ENCODE measurements at places on chromosomes 16 and 17.
A peak's percentile ranks its signal among the peaks of the same experiment; 100 is the strongest.

GRCh38 chr17:7843257-7843535 is 9.2 kb downstream of the KDM6B start:
- DNase-seq, result peak; percentile 76

- DNase-seq, result no peak
These were observed 5.0 kb downstream of the CYBC1 start for GRCh38 chr17:82445542-82445941.

DNA sequence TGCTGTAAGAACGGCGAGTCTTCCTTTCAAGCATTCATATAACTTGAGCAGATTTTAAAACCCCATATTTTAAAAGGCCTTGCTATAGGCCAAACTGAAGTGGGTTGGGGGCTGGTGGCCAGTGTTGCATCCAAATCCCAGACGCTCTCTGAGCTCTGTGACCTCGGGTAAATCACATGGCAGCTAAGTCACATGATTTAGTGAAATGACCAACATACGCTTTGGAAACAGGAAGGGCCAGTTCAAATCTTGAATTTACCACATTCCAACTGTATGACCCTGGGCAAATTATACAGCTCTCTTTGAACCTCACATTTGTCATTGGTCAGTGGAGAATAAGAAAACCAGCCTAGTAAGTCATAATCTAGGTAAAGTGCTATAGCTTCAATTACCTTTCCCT is 519.3 kb downstream of the HAPSTR1 start:
- no peak for DNase-seq

DNA sequence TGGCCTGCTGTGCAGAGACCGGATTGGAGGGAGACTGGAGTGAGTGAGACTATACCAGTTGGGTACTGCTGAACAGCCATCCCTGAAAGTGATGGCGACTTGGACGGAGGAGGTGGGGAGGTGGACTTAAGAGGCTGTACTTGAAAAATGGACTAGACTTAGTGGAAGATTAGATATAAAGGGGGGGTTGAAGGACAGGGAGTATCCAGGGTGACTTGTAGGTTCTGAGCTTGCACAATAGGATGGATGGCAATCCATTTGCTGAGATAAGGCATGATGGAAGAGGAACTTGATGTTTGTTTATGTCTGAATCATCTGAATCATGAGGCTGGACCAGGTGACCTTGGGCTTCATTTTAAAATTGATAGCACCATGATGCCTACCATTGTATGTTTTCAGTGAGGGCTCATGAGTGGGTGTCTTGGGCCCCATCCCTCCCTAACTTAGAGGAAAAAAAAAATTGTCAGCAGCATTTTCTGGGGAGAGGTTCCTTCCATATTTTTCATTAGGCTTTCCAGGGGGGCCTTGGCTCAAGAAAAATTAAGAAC is 41.2 kb downstream of the PRKCA start:
- DNase-seq, result no peak

DNA sequence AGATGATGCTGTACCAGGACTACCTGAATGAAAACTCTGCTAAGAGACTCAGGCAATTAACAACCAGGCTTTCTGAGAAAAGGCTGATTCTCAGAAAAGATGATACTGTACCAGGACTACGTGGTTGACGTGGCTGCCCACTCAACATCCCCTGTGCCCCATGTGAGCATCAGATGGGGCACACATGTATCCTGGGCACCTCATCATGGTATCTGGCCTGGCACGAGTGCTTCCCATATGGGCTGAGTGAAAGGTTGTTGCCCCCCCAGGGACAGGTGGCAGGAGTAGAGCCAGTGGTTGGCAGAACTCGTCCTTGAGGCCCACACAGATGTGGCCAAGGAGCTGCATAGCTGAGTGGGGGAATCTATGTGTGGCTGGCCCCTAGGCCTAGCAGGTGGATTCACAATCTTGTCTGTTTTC is 3.5 kb upstream of the CES4A start:
- DNase-seq, result no peak

DNA sequence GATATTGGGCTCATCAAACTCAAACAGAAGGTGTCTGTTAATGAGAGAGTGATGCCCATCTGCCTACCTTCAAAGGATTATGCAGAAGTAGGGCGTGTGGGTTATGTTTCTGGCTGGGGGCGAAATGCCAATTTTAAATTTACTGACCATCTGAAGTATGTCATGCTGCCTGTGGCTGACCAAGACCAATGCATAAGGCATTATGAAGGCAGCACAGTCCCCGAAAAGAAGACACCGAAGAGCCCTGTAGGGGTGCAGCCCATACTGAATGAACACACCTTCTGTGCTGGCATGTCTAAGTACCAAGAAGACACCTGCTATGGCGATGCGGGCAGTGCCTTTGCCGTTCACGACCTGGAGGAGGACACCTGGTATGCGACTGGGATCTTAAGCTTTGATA is 2.6 kb upstream of the HPR start:
- no peak for DNase-seq

- DNase-seq, result peak; percentile 70
These were observed at the start of gene PIK3R5 for GRCh38 chr17:8965394-8966168. PIK3R5 (minus strand) TSS chr17:8965707; CDS start chr17:8911494, 54,213 bp downstream.

DNA sequence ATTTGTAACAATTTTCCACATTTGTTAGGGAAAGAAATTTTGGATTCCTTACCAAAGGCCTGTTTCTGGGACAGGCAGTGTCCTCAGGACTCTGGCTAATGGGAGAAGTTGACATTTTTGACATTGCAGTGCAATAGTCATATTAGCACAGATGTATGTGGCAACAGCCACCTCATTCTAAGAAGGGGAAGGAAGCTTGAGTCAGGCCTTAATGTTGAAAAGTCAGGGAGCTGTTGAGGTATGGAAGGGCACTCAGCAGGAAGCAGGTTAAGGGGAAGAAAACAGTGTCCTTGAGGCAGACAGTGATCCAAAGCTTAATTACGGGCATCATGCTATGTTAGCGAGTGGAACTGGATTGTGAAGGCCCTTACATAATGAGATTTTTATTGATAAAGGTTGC is 20.9 kb downstream of the AKTIP start:
- no peak for DNase-seq

GRCh38 chr16:50684823-50685461 is 3.8 kb upstream of the SNX20 start:
- DNase-seq, result no peak

DNA sequence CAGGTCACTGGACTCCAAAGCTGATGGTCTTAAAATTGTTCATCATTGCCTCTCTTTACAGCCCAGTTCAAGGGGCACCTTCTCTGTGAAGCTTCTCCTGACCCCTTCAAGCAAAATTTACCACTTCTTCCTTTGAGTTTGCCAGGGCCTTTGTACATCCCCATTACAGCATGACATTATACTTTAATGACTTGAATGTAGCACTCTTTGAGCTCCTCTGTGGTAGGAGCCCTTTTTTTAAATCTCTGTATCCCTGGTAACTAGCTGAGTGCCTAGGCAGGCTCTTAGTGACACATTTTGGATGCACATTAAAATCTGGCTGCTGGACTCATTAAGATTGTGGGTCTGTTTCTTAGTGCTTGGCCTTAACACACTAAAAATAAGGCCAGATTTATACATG is 412.1 kb downstream of the CA10 start:
- no peak for DNase-seq

DNA sequence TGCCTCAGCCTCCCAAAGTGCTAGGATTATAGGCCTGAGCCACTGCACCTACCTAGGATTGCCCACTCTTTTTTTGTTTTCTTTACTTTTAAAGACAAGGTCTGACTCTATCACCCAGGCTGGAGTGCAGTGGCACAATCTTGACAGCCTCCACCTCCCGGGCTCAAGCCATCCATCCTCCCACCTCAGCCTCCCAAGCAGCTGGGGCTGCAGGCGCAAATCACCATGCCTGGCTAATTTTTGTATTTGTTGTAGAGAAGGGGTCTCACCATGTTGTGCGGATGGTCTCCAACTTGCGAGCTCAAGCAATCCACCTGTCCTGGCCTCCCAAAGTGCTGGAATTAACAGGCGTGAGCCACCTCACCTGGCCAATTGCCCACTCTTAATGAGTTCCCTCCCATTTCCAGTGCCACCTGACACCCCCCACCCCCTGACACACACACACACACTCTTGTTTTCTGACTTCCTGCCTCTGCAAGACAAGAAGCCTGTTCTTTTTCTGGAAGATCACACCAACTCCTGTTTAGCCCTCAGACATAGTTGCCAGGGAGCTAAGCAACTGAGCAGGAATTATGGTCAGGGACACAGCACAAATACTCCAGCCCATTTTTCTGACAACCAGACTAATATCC is 2.6 kb downstream of the OVCA2 start:
- no peak for DNase-seq

DNA sequence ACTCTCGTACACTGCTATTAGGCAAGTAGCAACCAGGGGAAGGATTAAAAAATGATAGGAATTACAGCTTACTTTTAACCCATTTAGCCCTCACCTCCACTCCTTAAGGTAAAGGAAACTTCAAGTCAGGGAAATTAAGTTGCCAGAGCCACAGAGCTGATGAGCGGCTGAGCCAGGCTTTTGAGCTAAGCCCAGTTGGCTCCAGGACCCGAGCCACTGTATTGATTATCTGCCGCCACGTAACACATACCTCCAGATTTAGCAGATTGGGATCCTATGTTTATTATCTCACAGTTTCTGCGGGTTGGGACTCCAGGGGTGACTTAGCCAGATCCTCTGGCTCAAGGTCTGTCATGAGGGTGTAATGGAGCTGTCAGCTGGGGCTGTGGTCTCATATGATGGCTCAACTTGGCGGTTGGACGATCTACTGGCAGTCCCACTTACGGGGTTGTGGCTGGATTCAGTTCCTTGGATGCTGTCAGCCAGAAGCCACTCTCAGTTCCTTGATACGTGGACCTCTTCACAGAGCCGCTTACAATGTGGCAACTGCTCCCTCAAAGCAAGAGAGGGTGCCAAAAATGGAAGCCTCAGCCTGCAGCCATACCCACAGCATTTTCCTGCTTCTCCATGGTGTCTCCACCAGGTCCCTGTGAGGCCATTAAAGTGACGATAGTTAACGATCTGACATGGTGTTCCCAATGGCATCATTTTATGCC is 57.3 kb downstream of the TMEM186 start:
- no peak for DNase-seq

- DNase-seq, result peak; percentile 77
These were observed 2.5 kb downstream of the TTLL6 start for GRCh38 chr17:48814504-48814903.

DNA sequence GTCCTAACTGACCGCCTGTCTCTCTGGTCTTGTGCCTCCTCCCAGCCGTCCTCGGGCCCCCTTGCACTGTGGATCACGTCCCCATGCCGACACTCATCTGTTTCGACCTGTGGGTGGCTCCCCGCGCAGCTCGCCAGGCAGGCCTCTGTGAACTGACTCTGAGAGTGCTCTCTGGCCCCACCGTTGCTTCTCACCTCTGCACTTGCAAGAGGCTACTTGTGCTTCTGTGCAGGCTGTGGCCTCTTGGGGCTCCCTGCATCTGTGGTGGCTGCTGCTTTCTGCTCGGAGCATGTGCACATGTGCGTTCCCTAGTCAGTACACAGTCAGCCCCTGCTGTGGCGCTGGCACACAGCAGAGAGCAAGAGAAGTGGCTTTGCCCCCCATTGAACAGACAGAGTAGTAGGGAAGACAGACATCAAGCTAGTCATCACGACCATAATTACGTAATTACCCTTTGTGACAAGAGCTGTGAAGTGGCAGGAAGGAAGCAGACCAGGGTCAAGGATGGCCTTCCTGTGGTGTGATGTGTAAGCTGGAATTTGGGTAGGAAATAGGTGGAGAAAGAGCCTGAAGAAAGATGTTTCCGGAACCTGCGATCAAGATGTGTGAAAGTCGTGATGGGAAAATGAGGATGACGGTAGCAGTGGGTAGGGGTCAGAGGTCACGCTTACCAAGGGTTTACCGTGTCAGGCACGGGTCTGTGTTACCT is 256.0 kb upstream of the CACNG5 start:
- DNase-seq, result no peak

DNA sequence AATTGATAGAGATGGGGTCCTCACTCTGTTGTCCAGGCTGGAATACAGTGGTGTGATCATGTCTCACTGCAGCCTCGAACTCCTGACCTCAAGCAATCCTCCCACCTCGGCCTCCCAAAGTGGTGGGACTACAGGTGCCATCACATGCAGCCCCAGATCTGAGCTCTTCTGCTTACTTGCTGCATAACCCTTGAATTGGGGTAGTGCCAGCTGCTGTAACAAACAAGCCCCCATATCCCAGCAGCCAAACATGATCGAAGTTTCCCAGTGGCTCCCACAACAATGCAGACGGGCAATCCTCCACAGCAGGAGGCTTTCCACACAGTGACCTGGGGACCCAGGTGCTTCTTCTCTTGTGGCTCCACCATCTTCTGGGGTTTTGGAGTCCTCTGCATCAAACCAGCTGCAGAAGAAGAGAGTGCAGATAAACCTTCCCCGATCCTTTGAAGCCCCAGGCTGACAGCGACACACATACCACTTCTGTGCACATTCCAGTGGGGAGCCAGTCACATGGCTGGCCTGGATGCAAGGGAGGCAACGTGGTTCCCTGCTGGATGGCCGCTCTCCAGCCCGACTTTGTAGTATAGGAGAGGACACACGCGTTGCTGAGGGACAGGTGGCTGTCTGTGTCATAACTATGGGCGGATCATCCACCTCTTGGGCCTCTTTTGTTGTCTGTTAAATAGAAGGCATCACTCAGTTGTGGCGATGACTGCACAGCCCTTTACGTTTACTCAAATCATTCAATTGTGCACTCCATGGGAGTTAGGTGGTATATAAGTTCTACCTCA is 16.7 kb downstream of the SBK1 start:
- no peak for DNase-seq

- DNase-seq, result no peak
These were observed 2.9 kb upstream of the CD7 start for GRCh38 chr17:82320140-82320840.

- no peak for DNase-seq
These were observed 434.1 kb downstream of the CDH11 start for GRCh38 chr16:64687786-64688185.

GRCh38 chr16:69410219-69410990 is 14.0 kb upstream of the CYB5B start:
- DNase-seq, result no peak

- DNase-seq, result no peak
These were observed 9.6 kb upstream of the ZCCHC14 start for GRCh38 chr16:87502308-87502969.

GRCh38 chr17:54899201-54899600 is 1.5 kb upstream of the TOM1L1 start:
- DNase-seq, result no peak

GRCh38 chr16:84593825-84594724 is 23.8 kb downstream of the COTL1 start:
- DNase-seq, result no peak

DNA sequence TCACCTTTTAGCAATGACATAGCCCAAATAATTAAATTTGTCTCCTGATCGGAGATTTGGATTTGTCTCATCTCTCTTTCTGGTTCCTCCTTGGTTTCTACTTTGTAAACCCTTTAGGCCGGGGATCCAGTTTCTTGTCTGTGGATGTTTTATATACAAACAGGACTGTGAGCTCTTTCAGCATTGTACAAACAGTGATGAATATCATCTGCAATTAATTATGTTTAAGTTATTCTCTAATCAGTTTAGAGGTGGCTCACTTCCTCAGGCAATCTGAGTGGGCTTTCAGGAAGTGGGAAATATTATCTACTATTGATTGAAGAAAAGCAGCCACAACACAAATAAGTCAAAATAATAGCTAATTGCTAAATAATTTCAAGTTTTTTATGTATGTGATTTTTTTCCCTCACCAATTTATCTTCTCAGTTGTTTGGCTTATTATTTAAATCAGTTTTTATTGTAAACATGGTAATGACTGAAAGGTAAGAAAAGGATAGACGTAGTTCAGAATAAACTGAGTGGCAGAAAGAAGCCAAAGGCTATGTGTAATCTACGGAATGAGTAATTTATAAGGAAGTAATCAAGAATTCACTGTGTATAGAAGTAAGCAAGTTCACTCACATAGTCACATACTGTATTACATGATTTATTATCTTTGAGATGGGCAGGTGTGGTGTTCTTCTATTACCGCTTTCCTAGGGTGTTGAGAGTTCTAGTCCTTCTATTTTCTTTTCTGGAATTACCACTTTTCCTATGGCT is 3.4 kb upstream of the ABCC11 start:
- DNase-seq, result no peak
